ENCODE measurements at places on chromosomes 12 and 14.

DNA sequence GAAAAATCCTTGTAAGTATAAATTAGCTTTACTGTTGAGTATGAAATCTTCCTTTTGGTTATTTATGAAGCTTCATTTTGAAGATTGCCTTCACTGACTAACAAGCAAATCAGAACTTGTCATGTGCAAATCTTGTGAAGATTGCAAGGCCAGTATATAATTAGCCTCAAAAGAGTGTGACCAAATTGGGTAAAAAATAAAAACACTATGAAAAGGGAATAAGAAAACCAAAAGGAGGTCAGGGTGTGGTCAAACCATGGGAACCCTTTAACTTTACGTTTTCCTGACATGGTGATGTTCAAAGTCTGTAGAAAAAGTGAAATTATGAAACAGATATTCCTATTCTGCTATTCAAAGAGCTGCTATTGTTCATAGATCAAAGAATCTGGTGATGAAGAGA is 230.3 kb downstream of the BCAT1 start:
- DNase-seq, result no peak

GRCh38 chr12:46938071-46938678 is 112.4 kb upstream of the SLC38A4 start:
- DNase-seq, result no peak

DNA sequence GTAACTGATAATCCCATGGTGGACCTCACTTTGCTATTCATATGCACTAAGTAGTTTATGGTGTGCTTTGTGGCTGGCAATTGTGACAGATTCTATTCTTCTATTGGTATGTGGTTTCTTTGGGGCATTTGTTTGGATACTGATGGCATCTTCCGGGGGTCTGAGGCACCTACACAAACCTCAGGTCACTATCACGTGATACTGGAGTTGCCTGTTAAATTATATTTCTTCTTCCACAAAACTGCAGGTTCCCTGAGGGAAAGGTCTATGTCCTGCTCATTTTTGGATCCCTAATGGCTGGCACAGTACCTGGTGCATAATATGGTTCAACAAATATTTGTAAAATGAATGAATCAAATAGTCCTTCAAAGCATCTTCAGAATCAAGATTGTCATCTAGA is 49.5 kb upstream of the HELB start:
- no peak for DNase-seq

DNA sequence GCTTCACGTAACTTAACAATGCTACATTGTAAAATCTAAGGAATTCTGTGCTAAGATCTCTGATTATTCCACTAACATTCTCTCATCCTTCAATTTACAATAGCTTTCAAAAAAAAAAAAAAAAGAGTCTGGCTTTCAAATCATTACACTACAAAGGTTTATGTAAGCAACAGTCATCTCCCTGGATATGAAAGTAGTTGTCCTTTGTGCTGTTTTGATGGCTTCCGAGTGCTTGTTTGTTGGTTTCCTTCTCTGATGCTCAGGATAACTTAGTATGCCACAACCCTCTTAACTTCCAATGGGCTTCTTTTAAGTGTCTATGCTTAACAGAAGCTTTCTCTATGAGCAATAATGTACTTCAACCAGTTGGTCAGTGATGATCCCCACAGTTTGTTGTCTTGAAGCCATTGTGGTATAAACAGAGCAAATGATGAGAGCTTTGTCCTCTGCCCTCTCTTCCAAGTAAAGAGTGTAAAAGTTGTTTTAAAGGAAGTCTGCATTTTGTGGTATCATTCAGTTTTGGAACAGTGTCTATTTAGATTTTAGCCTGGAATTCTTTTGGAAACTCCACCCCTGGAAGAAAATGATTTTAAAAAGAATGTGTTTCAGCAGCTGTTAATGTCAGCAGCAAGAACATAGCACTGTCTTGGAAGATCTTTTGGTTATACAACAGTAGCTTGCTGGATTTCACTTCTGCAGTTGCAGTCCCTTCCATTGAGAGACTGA is 396.1 kb upstream of the RGS6 start:
- no peak for DNase-seq

- DNase-seq, result no peak
These were observed 23.6 kb upstream of the RPLP0 start for GRCh38 chr12:120224304-120225199.

DNA sequence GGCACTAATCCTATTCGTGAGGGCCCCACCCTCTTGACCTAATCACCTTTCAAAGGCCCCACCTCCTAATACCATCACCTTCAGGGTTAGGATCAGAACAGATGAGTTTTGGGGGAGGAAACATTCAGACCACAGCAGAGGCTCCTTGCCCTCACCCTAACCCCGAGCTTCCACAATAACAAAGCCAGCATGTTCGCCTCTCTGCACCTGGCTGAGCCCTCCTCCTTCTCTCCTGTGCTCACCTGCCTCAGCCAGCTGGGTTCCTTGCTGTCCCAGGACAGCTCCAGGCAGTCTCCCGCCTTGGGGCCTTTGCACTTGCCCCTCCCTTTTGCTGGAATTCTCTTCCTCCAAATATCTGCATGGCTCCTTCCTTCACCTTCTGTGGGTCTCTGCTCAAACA is 9.7 kb upstream of the RAN start:
- no peak for DNase-seq

DNA sequence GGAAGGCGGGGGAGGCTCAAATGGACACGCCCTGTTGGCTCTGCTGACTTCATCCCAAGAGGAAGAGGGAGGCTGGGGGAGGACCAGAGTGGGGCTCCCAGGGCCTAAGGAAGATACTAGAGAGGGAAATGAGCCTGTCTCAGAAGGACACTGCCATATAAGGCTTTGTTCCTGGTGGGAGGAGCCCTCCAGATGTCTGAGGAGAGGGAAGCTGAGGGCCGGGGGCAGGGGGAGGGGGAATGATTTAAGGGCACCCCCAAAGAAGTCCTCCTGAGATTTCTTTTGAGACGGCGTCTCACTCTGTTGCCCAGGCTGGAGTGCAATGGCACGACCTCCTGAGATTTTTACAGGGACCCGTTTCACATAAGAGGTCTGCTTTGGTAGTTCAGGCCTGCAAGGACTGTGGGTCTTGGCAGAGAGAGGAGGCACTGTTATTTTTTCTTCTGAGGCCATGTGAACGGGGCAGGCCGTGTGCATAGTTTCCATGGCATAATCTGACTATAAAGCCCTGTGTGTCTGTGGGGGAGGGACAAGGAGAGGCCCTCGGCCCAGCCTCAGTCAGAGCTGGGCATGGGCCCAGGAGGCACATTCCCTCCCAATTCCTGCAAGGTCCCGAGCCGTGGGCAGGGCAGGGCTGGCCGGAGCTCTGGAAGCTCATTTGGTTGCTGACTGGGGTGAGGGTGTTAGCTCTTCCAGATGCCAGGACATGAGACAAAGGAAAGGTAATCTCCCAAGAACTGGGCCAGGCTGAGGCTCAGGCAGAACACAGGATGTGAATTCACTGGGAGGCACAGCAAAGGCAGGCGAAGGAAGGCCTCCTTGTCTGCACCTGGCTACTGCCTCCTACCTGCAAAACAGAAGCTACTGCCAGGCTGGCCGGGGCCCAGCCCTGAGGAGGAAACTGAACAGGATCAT is 22.2 kb upstream of the PLEKHG3 start:
- no peak for DNase-seq

DNA sequence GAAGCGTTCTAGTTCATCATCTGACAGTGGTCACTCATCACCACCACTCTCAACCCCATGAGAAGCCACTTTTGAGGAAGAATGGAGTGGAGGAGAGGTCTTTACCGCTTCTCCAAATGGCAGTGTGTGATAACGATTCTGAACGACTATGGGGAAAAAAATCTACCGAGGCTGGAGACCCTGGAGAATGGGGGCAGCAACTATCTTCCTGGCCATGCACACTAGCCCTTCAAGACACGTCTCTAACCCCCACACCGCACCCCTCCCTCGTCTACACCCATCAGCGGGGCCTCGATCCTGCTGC is 365 bp downstream of the ING4 start:
- no peak for DNase-seq

DNA sequence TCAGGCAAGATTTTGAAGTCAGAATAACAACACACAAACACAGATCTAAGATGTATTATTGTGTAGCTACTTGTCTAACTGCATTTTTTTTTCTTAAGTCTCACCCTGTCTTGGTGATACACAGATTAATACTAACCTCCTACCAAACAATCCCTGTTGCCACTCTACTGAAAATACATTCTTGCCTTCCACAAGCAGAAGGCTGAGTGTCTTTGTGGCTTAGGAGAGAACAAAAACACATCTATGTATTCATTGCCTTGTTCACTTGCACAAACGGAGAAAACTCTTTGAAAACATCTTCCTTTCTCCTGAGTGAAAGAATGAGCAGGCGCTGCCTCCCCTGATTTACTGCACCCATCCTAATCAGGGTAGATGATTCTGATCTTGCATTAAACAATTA is 642.2 kb downstream of the DIO2 start:
- DNase-seq, result no peak

GRCh38 chr12:130251236-130251780 is 86.4 kb upstream of the PIWIL1 start:
- no peak for DNase-seq

- DNase-seq, result no peak
These were observed 19.1 kb downstream of the ANG start for GRCh38 chr14:20707622-20708021.

- no peak for DNase-seq
These were observed 72.8 kb downstream of the TNFAIP2 start for GRCh38 chr14:103195828-103196615.

GRCh38 chr12:95118138-95118787 is 44.8 kb upstream of the NR2C1 start:
- DNase-seq, result no peak

GRCh38 chr12:47938093-47938492 is 25.3 kb upstream of the TMEM106C start:
- no peak for DNase-seq

DNA sequence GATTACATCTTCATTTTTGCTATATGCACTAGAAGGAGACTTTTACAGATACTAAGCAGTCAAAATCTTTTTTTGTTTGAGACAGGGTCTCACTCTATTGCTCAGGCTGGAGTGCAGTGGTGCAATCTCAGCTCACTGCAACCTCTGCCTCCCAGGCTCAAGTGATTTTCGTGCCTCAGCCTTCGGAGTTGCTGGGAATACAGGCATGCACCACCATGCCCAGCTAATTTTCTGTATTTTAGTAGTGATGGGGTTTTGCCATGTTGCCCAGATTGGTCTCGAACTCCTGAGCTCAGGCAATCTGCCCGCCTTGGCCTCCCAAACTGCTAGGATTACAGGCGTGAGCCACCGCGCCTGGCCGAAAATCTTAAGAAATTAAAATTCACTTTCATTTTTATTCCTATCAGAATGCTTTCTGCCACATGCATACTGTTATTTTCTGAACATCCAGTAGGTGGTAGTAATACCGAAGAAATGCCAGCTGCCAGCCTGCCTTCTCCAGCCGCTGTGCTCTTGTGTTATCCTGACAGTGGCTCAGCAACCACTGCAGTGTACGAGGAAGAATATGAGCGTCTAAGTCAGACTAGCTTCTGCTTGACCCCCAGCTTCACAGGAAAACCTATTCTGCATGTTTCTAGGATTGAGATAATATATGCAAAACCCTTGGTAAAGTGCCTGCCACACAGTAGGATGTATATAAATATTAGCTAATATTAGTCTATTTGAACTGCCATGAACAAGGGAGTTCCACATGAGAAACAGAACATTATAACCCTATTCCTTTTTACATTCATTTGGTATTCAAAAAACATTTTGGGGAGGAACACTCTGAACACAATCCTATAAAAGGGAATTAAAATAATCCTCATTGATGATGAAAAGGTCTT is 54.2 kb downstream of the RPAP3 start:
- peak; percentile 2 for DNase-seq

GRCh38 chr14:61812347-61813095 is 50.3 kb downstream of the SNAPC1 start:
- DNase-seq, result no peak

DNA sequence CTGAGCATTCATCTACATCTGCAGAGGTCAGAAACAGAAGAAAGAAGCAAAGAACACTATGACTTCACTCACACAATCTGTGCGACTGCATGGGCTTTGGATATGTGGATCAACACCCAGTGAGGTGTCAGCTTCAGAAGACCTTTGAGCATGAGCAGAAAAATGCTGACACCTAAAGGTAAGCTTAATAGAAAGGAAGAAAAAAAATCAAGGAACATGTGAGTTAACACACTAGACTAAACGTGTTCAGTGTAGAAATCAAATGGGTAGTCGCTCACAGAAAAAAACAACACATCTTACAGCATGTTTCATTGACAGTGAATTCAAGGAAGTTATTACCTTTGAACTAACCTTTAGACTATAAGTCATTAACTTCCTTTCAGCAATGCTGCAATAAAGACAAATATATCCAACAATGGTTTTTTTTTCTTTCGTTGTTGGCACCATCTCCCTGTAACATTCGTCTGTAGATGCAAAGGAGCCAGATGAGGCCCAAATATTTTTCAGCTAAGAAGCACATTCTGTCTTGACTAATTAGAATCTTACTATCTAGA is 30.9 kb downstream of the RTRAF start:
- DNase-seq, result no peak

DNA sequence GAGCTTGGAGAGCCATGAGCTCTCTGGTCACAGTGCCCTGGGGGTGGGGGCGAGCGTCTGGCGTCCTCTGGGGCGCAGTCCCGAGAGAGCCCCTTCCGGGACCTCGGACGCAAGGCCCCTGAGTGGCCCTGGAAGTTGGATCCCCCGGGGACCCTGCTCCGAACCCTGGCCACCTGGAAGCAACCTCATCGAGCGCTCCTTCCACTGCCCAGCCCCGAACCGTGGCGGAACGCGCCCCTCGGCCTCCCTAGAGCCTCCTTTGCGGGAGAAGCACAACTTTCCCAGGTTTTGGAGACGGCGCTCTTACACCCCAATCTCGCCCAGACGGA is 1.2 kb downstream of the NOS1 start:
- no peak for DNase-seq

DNA sequence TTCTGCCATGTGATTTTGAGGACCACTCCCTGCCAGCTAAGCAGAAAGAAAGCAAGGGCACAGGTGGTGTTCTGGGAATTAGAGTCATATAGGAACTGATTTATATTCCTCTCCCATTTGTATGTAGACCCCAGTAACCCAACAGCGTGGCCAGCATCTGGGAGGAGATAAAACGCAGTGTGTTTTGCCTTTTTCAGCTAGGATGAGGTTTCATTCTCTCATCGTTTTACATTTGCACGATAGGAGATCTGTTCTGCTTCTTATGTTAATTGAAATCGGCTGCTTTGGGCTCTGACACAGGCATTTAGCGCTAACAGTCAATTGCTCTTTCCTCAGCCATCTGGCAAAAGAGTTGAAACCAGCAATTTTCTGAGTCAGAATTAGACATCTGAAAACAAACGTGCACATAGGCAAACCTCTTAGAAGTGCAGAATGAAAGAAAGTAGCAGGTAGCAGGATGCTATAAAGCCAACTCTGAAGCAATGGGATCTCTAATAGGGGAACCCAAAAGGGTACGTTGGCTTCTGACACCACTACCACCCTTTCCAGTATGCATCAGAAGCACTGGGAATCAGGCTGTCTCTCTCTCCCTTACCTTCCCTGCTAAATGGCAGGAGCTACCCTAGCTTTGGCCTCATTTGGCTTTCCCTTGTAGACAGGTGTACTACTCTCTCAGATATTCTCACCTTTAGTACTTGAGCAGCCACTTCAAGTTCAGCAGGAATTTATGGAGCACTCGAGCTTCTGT is 219.1 kb downstream of the PHLDA1 start:
- no peak for DNase-seq

- DNase-seq, result no peak
These were observed 163.7 kb upstream of the IGF1 start for GRCh38 chr12:102643879-102644575.

GRCh38 chr12:105466901-105467598 is 136.6 kb downstream of the C12orf75 start:
- DNase-seq, result no peak

GRCh38 chr14:89575386-89576061 is 158.5 kb upstream of the FOXN3 start:
- no peak for DNase-seq

- no peak for DNase-seq
These were observed 266.3 kb upstream of the PRKD1 start for GRCh38 chr14:30193845-30194501.

Data from stimulated activated CD8-positive, alpha-beta memory T cell treated with anti-CD3 and anti-CD28 coated beads, Interleukin-7, amount 100 ng/mL, for 4 hours (primary cell).